NT2/D1 (cell line): ENCODE measurements at places on chromosomes 11 and 22.

DNA sequence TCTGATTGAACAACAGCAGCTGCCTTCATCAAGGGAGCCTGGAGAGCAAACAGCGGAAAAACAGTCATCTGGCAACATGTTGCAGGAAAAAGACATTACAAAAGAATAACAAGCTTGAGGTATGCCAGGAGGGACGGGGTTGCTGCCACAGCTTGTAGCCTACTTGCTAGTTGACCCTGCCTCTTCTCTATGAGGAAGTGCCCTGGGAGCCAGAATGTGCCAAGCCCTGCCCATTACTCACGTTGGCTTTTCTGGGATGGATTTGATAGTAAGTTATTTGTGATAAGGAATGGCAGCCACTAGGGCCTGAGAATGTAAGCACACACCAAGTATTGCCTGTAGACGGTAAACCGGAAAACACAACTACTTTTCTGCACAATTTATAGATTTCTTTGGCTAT, 113.5 kb upstream of the KIRREL3 start:
- DNase-seq, result no peak

GRCh38 chr11:10540546-10540914, 457 bp downstream of the RNF141 start:
- no peak for DNase-seq

GRCh38 chr11:11521306-11522002, 100.4 kb downstream of the GALNT18 start:
- DNase-seq, result no peak

DNA sequence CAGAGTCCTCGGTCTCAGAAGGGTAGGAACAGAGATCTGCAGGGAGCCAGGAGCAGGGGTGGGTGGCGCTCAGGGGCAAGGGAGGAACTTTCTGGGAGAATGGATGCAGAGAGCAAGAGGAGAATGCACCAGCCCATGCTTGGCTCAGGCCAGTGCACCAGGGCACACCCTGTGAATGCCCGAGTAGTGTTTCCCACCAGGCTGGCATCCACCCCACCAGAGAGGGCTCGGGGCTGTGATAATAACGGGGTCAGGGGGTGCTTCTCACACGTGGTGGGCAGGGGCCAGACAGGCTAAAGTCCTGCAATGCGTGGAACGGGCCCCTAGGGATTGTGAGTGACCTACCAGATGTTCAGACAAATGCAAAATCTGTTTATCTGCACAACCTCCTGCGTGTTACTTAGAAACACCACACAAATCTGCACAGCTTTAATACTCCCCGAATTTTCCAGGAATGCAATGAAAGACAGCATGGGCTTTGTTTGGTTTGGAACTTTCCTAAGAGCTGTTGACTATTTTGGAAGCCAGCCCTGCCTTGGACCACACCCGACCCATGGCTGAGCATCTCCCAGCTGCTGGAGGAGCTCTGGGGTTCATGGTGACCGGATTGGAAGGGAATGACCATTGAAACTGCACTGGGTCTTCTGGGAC, 368.3 kb downstream of the SHANK2 start:
- no peak for DNase-seq

DNA sequence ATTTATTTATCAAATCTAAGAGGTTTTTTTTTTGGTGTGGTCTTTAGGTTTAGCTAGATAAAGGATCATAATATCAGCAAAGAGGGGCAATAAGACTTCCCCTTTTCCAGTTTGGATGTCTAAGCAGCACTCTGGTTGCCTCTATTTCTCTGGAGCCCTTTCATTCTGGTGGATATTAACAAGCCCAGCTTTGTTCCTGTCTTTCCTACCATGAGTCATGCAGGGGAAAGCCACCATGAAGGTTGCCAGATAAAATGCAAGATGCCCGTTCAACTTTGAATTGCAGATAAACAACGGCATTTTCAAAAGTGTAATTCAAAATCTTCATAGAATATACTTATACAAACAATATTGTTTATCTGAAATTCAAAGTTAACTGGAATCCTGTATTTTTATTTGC, 143.6 kb downstream of the ADAMTS15 start:
- no peak for DNase-seq

GRCh38 chr11:68412593-68413475, 47.7 kb upstream of the PPP6R3 start:
- DNase-seq, result no peak

- DNase-seq, result no peak
These were observed 184.4 kb downstream of the GRIK4 start for GRCh38 chr11:120695939-120696338.

DNA sequence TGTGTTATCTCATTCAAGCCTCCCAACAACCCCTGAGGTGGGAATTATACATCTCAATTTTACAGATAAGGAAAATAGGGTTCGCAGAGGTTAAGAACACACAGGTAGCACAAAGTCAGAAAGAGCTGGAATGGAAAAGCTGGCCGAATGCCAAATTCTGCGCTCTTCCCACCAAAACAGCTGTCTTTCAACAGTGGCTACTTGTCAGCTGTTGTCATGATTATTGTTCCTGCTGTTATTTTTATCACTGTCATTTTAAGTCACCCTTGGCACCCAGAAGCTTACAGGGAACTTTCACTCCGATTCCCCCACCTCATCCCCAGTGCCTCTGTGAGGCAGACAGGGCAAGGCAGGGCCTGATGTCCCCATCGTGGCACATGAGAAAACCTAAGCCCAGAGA, 74.5 kb upstream of the CSNK2A3 start:
- DNase-seq, result no peak

DNA sequence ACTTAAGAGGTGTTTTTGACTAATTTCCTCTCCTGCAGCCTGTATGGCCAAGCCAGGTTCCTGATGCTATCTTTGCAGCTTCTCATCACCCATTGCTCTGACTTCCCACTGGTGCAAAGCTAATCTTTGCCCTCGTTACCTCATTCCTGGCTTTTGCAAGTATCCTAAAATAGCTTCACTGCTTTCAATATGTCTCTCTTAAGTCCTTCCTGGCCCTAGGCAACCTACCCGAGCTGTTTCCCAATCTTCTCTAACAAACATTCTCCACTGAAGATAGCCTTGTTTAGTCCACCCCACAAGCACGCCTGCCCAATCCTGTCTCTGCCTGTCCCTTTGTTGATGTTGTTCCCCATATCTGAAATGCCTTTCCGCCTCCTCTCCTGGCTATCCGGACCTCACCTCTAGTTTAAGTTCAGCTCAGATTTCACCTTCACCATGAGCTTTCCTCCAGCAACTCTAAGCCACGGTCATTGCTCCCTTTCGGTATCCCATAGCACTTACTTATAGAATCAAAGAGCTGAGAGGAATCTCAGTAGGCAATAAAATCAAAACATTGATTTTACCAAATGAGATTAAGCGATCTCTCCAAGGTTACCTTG, 30.1 kb upstream of the CECR2 start:
- DNase-seq, result no peak

DNA sequence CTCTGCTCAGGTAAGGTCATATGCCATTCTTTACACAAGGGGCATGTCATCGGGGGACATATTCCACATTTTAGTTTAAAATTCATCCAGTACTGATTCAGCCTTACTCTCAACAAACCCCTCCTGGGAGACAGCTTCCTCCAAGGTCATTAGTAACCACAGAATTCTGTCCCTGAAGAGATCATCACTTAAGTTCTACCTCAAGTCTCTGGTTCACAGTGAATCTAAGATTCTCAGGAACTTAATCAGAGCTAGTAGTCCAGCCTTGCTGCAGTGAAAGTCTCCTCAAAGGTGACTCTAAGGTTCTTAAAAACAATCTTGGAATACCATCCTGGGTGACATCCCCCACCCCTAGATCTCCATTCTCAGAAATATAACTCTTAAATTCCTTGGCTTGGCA, 18.9 kb upstream of the GDPD4 start:
- no peak for DNase-seq

DNA sequence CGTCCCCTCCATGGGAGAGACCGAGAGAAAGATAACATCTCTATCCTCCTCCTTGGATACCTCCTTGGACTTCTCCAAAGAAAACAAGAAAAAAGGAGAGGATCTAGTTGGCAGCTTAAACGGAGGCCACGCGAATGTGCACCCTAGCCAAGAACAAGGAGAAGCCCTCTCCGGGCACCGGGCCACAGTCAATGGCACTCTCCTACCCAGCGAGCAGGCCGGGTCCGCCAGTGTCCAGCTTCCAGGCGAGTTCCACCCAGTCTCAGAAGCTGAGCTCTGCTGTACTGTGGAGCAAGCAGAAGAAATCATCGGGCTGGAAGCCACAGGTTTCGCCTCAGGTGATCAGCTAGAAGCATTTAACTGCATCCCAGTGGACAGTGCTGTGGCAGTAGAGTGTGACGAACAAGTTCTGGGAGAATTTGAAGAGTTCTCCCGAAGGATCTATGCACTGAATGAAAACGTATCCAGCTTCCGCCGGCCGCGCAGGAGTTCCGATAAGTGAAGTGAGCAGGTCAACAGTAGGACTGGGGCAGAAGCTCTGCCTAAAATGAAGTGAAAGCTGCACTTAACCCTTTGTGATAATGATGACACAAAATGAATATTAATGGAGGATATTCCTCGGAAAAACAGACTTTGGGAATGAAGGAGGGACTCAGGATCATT, 65.3 kb downstream of the WNT11 start:
- DNase-seq, result no peak

DNA sequence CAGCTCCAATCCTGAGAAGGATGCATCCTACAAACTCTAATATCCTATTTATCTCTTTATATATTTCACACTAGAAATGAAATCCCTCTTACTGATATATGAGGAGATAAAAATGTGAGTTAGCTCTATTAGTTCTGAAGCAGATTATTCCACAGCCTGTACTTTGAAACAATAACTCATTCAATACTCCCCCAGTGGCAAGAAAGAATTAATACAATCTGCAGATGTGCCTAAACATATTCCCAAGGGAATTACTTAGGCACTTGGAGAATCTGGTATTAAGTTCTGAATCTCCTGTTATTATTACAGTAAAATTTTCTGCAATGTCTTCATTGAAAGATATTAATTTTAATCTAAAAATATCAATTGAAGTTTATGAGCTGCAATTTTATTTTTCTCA, 59.4 kb downstream of the DDI1 start:
- no peak for DNase-seq

GRCh38 chr11:35065566-35065965, 73.4 kb upstream of the CD44 start:
- DNase-seq, result no peak

DNA sequence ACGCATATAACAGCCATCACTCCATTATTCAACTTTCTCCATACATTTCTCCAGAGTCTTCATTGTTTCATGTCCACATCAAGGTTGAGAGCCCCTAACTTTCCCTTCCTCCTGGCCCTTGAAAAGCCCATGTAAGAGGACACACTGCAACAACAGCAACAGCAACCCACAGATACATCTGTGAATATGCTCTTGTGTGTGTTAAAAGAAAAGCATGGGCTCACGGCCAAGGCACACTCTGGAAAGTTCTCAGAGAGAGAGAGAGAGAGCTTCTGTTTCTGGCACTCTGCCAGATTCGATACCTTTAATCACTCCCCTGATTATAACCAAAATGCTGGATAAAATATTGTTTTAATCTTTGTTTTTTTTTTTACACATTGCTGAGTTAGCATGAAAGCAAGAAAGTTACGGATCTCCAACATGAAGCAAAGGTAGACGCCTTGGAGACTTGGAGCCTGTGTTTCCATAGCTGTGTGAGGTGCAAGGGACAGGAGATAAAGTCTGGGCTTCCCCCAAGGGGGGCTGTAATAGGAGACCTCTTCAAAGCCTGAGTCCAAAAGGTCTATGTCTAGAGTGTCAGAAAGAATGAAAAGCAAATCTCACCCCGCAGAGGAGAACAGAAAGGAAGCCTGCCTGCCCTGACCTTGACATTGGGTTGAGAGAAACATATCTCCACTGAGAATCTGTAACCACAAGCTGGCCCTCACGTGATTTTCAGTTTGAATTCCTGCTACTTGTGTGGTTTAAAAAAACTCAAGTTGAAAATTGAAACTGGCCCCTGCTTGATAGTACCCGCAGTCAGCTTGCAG, 33.7 kb upstream of the MPPED1 start:
- DNase-seq, result no peak

- DNase-seq, result peak; percentile 85
These were observed 4.7 kb downstream of the OSBPL5 start for GRCh38 chr11:3160252-3161031.

DNA sequence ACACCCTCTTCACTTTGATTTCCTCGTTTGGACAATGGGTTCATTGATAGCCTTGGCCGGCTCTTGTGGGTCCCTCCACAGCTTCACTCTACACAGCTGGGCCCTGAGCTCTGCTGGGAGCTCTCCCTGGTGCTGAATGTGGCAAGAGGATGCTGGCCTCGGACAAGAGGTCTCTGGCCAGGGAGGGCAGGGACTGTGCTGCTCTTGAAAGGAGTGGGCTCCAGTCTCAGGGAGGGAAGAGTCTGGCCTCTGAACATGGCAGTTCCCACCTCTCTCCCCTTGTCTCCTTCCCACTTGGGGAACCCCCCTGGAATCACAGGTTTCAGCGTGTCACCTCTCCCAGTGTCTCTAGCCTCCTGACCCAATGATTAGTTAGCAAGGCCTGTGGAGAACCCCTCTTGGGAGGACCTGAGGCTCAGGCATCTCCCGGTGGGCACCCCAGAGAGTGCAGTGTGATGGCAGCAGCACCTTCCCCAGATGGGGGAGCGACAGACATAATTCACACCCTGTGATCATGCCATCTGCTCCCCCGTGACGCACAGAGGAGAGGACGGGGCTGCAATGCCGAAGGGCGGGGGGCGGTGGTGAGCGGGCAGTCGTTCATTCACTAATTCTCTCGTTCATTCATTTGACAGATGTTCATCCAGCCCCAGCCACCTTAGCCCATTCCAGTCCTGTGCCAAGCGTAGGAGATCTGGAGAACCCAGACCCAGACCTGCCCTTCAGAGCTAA, 2.8 kb upstream of the CABP7 start:
- peak; percentile 69 for DNase-seq

DNA sequence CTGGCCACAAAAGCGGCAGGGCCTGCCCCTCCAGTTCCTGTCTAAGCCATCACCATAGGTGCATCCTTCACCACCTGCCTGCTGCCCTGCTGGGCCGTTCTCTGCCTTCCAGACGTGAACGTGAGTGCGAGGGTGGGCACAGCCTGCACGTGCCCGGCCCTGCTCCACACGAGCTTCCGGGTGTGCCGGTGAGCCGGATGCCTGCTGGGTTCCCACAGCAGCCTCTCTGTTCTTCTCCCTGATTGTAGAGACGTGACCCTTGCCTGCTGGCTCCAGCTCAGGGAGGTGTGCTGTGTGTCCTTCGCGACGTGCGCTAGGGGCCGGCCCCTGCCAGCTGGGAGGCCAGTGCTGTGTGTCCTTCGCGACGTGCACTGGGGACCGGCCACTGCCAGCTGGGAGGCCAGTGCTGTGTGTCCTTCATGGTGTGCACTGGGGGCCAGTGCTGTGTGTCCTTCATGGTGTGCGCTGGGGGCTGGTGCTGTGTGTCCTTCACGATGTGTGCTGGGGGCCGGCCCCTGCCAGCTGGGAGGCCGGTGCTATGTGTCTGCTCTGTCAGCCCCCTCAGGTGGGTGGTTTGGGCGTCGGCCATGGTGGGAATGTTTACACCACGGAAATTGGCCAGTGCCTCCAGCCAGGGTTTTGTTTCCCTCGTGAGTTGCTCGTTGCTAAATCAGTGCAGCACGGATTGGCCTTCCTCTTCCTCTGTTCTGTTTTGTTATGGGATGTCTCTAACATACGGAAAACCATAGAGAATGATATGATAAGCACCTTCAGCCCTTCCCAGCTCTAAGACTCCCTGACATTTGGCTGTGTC, 35.4 kb upstream of the BRSK2 start:
- DNase-seq, result no peak

- DNase-seq, result no peak
These were observed 761.2 kb downstream of the NELL1 start for GRCh38 chr11:21430537-21430936.
